ENCODE measurements at places on chromosomes 4 and X. TPM values are rescaled to one million over a fixed set of nuclear protein-coding genes. Genes with fewer than 3 reads are reported as not detected.

DNA sequence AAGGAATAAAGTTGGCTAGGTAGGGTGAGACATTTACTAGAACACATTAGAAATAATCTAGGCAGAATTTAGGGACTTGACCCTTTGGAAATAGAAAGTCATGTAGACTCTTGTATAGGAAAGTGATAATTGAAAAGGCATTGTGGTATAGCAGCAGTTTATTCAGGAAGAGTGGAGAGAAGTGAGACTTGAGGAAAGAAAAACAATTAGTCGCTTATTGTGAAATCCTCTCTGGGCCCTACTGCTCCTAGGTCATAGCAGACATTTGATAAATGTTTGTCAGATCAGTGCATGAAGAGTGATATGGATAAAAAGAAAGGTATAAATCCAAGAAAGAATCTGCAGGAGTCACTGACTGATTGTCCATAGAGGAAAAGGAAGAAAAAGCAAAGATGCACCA lies 337.6 kb downstream of the HNRNPD start:
- DNase-seq, result no peak

PFKFB1 gene
- total RNA-seq, result 0.35 TPM

BST1 gene
- 0.27 TPM for total RNA-seq

GIMD1 gene
- not detected for total RNA-seq

TMSB15B gene
- 6.3 TPM for total RNA-seq

DNA sequence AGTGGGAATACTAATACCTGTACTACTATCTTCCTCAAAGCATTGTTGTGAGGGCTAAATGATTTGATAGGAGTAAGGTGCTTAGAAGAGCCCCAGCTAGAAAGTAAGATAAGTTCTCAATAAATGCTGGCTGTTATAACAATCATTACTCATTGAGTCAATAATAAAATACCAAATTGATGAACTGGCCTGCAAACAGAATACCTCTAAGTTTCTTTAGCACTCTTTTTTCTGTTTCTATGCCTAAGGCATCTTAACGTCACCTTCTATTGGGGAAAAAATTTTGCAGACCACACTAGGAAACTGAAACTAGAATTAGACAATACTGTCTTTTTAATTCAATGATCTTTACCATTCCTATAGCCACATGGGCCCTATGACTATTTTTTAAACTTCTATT lies 1.2 kb downstream of the CLTRN start:
- no peak for DNase-seq

GRCh38 chr4:105025263-105026017 lies 121.2 kb upstream of the TET2 start:
- no peak for DNase-seq

GASK1B gene
- total RNA-seq, result not detected

DNA sequence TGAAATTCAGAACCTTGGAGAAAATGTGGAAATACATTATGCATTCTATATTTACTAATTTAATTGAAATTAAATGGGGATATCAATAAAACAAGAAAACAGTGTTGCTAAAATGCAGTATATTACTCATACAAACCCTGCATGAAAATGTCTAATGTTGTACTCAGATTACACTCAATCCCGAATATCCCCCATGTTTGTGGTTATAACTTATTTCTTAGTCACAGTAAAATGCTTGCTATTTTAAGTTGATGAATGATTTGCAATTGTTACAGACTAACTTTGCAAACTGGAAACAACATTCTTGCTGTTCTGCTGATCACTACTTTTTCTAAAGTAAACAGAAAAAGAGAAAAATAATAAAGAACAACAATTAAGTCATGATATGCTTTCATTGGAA lies 33.1 kb upstream of the ANXA10 start:
- no peak for DNase-seq
